NCI-H1436 (cell line): ENCODE measurements at places on chromosomes 1 and 21.

DNA sequence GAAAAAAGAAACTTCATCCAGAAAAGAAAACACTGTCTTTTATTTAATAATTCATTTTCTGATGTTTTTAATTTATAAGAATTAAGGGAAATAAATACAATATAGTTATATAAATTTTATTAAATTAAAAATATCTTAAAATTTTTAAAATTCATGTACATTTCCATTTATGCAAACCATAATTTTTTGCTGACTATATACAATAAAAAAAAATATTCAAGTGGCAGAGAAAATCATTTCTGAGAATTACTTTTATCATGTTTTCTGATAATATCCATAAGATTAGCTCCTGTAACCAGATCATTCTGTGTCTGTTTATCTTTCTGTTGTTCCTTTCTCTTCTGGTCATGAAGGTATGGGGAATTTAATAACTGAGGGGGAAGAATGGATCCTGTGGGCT, 23.5 kb upstream of the KIF14 start:
- DNase-seq = no peak

GRCh38 chr21:25831300-25831960, 96.7 kb downstream of the GABPA start:
- DNase-seq = no peak

- no peak for DNase-seq
These were observed 32.0 kb upstream of the FAM89A start for GRCh38 chr1:231072041-231072440.

DNA sequence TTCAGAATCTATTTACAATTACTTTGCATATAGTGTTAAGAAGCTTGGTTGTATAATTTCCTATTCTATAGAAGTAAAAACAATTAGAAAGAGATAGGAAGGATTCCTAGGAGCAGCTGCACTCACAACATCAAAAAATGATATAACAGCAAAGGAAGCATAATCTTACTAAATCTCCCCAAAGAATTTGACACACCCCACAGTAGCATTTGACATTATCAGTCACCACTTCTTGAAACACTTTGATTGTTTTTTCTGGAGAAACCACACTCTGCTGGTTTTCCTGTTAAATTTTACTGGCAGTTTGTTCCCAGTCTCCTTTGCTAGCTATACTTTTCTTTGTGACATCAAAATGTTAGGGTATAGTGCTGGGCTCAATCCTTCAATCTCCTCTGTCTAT, 100.8 kb upstream of the KIAA1614 start:
- no peak for DNase-seq

- DNase-seq = no peak
These were observed 103.2 kb upstream of the KIF26B start for GRCh38 chr1:245051349-245052221.
